ENCODE measurements at places on chromosomes 5 and 9.

- no peak for DNase-seq
These were observed 297.0 kb downstream of the EFNA5 start for GRCh38 chr5:107373549-107374263.

DNA sequence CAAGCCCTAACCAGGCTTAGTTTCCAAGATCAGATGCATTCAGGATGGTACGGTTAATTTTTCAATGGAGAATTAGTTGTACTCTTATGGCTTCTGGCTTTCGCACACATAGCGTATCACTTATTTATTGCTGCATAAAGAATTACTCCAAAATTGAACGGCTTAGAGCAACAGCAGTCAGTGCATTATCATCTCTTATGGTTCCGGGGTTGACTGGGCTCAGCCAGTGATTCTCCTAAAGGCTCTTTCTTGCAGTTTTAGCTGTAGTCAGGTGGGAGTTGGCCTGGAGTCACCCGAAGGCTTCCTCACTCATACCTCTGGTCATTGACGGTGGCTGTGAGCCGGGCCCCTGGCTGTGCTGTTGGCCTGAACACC lies 595 bp upstream of the GRHPR start:
- no peak for DNase-seq

GRCh38 chr5:115386657-115387056 lies 90.2 kb upstream of the CCDC112 start:
- DNase-seq, result no peak

GRCh38 chr9:13960011-13960765 lies 353.8 kb downstream of the NFIB start:
- no peak for DNase-seq

- DNase-seq, result no peak
These were observed 81.6 kb upstream of the BOD1 start for GRCh38 chr5:173697931-173698579.

DNA sequence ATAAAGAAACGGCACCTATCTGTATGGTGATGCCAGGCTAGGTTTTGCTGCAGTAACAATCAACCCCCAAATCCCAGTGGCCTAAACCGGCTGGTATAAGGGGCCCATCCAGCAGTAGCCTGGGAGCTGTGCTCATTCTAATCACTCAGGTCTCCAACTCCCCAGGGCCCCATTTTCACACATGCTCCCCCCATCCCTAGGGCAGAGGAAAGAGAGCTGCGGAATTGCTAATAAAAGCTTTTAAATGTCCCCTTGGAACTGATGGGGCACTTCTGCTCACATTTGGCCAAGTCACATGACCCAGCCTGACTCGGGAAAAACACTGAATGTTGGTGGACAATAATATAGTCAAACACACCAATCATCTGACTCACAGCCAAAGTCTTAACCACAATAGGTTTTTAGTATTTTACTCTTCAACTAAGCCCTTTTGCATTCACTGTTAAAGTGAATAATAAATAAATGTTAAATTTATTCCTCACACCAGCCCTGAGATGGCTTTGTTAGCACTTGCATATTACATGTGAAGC lies 1.6 kb downstream of the FBLL1 start:
- DNase-seq, result no peak

DNA sequence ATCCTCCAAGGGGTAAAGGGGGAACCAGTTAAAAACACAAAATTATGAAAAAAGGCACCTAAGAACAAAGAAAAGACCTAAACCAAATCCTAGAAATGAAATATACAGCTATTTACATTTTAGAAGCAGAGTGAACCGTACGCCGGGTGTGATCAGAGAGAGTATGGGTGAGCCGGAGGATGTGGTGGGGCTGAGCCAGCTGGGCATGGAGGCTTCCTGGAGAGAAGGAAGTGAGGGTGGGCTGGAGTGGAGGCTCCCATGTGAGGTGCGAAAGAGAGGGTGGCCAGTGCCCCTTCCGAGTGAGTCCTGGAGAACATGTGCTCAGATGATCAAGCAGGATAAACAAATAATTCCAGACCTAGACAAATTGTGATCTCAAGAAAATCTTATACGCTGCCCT lies 111.6 kb downstream of the CACNA1B start:
- DNase-seq, result no peak

- DNase-seq, result peak; percentile 82
These were observed 115.7 kb downstream of the UGCG start for GRCh38 chr9:112012026-112012902.
